ENCODE measurements at places on chromosomes 16 and 17.
A peak's percentile ranks its signal among the peaks of the same experiment; 100 is the strongest.

DNA sequence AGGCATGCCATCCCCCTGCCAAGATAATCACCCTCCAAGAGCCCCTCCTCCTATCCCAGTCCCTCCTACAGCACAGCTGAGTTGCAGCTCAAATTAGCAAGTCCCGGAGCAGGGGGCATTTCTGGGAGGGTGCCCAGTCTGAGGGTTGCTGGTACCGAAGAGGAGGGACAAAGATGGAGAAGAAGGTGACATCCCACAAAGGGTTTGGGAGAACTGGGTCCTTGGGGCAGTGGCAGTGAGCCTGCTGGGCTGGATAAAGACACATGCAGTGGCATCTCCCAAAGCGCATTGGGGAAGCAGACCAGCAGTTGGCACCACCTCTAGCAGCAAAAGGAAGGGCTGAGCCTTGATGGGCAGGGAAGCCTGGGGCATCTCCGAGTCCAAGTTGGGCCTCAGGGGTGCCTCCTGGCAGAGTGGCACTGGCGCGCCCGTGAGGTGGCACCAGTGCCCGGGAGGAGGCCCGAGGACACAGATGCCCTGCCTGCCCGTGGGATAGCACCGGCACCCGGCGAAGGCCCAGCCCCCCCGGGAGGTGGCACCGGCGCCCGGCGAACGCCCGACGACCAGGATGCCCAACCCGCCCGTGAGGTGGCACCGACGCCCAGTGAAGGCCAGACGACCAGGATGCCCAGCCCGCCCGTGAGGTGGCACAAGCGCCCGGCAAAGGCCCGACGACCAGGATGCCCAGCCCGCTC is 622 bp downstream of the TOM1L2 start:
- DNase-seq, result peak; percentile 41

DNA sequence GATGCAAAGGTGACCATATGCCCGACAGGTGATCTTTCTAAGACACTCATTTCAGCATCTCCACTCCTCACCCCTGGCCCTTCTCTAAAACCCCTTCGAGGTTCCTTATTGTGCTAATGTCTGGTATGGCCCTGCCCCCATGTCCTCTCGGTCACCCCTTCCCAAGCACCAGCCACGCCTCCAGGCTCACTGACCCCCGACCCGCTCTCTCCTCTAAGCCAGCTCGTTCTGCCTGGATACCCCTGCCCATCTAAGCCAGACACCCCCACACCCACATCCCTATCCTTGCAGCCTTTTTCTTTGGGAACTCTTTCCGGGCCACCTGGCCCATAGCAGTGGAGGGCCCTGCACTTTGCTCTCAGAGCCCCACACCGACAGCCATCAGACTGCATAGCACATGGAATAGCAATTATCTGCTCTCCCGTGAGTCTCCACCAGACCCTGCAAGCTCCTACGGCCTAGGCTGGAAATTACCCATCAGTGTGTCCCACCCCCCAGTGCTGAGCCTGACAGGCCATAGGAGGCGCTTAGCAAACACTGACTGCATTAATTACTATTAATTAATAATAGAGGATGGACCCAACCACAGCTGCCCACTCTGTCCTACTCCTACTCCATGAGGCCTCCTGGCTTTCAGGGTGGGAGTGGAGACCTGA is 176.7 kb downstream of the TMEM132E start:
- no peak for DNase-seq

GRCh38 chr17:77854083-77854758 is 104.3 kb upstream of the TNRC6C start:
- no peak for DNase-seq

DNA sequence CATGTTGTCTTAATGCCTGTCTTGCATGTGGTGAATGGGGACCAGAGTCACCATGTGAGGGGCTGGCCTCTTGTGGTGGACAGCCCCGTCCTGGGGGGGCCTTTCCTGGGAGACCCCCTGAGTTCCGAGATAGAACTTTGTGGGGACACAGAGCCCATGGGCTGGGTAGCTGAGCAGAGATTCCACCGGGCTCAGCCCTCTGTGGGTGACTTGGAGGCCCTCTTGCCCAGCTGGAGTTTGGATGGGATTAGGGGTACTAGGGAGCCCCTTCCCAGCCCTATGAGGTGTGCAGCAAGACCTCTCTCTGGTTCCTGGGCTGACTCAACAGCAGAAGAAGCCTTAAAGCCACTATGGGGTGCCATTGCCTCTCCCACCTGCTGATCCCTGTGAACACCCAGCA is 38.1 kb downstream of the MRC2 start:
- DNase-seq, result no peak

DNA sequence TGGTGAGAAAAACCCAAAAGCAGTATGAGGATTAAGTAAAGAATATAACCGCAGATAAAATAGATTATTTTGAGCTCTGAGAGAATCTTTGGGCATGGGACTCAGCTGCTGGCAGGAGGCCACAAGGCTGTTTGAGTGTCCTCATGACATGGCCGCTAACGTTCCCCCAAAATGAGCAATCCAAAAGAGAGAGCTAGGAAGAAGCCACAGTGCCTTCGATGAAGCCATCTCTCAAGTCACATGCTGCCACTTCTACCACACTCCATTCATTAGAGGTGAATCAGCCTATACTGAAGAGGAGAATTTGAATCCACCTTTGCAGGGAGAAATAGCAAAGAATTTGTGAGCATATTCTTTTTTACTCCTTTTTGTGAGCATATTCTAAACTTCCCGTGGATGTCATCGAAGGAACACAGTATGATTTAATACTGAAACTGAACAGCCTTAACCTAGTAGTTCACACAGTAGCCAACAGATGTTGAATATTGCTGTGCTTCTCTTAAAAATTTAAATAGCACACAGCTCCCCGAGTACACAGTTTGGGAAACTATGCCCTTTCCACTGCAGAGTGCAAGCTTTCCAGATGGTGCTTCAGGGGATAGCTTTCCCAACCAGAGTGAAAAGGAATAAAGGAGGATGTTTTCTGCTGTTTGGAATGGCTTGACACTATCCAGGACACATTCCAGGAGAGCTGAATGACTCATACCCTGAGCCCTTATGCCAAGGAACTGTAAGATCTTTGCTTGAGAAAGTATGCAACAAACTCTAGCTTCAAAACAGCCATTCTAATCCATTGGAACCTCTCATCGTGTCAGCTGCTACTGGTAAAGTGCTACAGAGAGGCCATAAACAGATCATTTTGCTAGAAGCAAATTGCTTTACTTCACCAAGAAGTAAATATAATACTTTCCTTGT is 33.9 kb downstream of the ANKFY1 start:
- DNase-seq, result peak; percentile 58

- no peak for DNase-seq
These were observed 21.5 kb downstream of the PRCD start for GRCh38 chr17:76561332-76561731.

DNA sequence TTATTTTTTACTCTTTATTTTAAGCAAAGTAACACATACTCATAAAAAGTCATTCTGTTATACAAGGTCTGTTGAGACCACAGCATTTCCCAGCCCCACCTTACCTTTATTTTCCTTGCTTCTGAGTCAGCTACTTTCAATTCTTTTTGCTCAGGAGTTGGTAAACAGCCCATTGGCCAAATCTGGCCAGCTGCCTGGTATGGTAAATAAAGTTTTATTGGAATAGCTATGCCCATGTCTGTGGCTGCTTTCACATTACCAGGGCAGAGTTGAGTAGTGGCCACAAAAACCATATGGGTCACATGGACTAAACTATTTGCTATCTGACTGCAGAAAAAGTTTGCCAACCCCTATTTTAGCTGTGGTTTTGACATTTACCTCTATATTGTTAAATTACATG is 3.4 kb upstream of the NSRP1 start:
- peak; percentile 56 for DNase-seq

DNA sequence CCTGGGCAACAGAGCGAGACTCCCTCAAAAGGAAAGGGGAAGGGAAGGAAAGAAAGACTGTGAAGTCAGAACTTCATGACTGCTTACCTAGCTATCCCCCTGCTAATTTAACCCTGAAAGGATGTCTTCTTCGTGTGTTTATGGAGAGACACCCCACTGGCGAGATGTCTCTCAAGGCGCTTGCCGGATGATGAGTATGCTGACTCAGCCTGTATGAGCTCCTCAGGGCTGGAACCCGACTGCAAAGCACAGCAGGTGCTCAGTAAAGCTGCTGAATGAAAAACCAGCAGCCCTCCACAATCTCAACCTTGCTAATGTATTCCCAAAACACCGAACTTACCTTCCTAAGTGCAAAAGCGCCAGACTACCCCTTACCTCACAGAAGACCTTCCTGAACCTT is 2.3 kb downstream of the ANKFY1 start:
- DNase-seq, result no peak

- peak; percentile 63 for DNase-seq
These were observed 17.7 kb downstream of the PSMD11 start for GRCh38 chr17:32461853-32462617.

- no peak for DNase-seq
These were observed 92.7 kb upstream of the XYLT1 start for GRCh38 chr16:17563323-17564091.

DNA sequence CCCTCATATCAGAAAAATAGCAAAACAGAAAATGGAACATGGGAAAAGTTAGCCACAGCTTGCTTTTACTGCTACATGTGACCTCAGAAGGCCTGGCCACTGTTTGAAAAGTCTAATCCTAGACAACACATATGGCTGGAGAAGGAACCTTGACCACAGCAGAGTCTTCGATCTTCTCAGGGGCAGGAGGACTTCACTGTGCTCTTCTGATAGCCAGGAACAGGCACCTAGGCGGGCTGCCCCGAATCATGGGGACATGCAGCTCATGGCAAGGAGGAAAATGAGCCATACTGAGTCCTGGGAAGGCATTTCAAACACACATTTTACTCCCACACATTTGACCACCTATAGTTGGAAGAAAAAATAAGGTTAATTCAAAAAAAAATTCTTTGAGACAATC is 31.1 kb upstream of the ADORA2B start:
- DNase-seq, result no peak

- no peak for DNase-seq
These were observed 15.3 kb downstream of the OR3A1 start for GRCh38 chr17:3282901-3283300.

GRCh38 chr17:75571197-75571884 is 16.3 kb upstream of the MYO15B start:
- no peak for DNase-seq

GRCh38 chr17:8148560-8148959 is 3.6 kb downstream of the PER1 start:
- no peak for DNase-seq

- no peak for DNase-seq
These were observed 17.6 kb upstream of the NOL11 start for GRCh38 chr17:67700037-67700724.

DNA sequence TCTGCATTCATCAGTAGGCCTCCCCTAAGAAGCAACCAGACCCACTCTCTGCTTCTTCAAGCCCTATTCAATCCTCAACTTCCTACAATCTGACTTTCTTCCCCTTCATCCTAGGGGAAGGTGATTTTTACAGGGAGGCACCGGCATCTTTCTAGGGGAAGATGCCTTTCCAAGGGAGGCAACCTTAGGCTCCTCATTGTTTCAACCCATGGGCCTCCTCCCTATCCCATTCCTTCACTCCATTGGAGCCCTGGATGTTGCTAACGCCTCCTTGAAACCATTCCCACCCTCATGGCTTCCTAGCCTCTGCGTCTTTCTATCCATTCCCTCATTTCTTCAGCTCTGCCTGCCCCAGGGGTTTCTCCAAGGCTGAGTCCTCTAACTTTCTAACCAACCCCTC is 2.7 kb upstream of the CUEDC1 start:
- no peak for DNase-seq

- DNase-seq, result peak; percentile 93
These were observed 108.5 kb downstream of the RAB11FIP4 start for GRCh38 chr17:31499771-31500554.

GRCh38 chr16:85309656-85310587 is 197.7 kb upstream of the CIBAR2 start:
- peak; percentile 32 for DNase-seq

DNA sequence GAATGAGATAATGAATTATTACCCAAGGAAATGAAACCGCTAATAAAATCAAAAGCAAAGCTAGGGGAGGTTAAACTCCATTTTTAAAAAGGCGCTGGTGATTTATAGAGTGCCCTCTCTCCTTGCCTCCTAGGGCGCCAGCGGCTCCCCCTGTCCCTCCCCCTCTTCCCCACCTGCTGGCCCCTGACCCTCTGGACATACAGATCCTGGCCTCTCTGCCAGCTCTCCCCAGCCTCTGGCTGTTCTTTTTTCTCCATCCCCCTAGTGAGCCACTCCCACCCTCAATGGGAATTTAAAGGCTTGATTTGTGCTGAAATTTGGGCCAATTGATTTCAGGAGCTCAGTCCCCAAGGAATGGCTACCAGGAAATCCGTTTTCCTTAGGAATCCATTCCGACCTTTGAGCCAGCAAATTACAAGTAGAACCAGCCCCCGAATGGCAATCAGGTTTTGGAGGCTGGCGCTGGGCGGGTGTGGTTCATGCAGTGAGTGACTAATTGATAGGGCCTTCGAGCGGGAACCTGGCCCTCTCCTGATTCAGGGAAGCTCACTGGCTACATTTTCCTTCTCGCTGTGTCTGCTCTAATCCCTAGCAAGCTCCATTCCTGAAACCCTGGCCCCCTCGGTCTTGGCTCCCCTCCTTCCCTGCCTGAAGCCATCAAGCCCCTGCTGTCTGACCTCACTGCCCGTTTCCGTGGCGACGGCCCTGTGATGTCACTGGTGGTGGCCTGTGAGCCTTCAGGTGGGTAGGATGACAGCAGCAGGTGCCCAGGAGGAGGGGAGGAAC is 141.9 kb upstream of the SDK2 start:
- peak; percentile 28 for DNase-seq

GRCh38 chr16:19088341-19088916 is 21.0 kb downstream of the COQ7 start:
- no peak for DNase-seq

DNA sequence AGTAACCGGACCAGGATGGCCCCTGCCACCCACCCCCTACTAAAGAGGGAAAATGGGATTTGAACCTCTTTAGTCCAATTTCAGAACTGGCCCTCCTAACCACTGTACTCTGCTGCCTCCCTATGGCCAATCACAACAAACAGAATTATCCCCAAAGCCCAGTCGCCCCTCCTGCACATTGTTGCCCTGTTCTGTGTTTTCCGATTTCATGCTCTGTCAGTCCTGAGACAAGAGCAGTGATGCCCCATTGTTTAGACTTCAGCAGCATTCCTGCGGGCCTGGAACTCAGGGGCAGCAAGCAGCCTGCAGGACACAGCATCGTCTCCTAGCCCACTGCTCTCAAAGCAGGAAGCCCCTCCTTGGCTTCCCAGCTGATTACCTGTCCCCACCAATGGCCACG is 20.5 kb upstream of the KLHL11 start:
- DNase-seq, result no peak

Data from SW480 (cell line).